ENCODE measurements at places on chromosomes 12 and 14.

DNA sequence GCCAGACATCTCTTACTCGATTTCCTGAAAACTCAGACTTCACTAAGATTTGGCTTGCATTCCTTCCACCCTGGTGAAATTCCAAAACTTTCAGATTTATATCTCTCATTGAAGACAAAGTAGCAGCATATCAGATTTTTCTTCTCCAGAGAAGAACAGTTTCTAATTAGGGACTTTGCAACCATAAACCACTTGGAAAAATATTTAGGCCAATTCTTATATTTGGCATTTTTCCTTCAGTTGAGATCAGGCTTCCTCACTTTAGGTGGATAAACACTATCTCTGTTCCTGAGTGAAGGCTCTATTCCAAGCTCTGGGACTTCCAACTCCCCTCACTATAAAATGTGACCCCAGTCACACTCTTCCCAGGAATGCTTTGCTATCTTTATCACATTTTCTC, 1434.3 kb upstream of the FLRT2 start:
- no peak for DNase-seq

- no peak for DNase-seq
Observed at GRCh38 chr12:127194176-127194575, 1072.8 kb upstream of the TMEM132C start.

- no peak for DNase-seq
Observed at GRCh38 chr12:9794484-9795093, 32.7 kb upstream of the KLRF1 start.

DNA sequence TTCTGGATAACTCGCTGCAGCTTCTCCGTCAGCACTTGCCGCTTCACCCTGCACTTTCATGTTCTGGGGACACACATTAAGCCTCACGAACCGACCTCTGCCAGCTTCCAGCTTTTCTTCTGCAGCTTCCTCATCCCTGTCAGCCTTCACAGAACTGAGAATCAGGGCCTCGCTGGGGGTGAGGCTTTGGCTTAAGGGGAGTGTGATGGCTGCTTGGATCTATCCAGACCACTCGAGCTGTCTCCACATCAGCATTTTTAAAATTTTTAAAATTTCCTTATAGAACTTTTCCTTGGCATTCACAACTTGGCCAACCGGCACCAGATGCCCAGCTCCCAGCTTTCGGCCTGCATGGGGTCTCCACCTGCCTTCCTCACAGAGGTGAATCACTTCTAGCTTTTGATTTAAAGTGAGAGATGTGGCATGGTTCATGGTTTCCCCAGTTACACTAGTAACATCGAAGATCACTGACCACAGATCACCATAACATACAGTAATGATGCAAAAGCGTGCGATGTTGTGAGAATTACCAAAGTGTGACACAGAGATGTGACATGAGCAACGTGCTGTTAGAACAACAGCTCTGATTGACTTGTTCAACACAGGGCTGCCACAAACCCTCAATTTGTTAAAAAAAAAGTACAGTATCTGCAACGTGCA, 139.1 kb upstream of the C14orf180 start:
- no peak for DNase-seq

GRCh38 chr12:12405882-12406281, 49.0 kb downstream of the BORCS5 start:
- DNase-seq: no peak

DNA sequence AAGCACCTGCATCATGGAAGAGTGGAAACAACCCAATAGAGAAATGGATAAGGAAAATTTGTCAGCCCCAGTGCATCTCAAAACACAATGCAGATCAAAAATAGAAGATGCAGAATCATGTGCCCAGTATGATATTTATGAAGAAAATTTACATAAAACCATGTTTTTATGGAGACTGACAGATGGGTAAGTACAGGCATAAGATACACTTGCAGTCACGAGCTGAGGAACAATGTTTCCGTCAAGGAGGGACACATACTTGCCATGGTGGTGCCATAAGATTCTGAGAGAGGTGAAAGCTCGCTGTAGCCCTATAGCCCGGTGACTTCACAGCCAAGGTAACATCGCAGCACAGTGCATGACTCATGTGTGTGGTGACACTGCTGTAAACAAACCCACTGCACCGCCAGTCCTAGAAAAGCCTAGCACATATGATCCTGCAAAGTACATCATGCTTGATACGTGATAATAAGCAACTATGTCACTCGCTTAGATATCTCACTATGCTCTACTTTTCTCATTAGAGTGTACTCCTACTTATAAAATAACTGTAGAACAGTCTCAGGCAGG, 112.6 kb downstream of the RIMBP2 start:
- no peak for DNase-seq

GRCh38 chr12:74490390-74491064, 47.1 kb upstream of the ATXN7L3B start:
- DNase-seq: no peak

DNA sequence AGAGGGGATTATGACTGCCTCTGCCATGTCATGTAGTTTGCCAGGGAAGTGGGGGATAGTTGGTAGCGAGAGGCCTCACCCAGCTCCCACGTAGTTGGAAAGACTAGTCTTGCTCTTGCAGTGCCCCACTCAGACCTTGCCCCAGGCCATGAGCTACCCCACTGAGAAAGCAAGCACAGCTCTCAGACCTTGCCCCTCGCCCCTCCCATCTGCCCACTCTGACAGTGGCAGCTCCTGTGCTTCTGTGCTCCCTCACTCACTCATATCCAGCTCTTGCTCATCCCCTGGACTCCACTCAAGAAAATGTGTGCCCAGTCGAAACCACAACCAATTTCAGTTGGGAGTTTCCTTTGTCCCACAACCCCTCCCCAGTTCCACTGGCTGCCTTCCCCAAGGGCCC, 55.5 kb upstream of the BDKRB2 start:
- DNase-seq: no peak

DNA sequence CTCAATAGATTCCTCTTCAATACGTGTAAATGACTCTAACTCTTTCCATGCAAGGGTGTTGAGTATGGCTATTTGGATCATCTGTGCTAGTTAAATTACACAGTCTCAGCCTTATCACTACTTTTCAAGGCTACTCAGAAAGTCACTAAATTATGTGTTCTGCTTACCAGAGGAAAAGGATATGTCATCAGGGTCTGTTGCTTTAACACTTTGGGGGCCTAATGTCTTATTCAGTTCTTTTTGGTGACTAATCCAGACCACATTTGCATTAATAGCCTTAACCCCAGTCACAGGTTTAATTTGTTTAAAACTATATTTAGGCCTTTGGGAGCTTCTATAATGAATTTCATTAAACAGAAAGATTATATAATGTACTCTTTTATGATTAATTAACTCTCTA, 649.3 kb downstream of the RPS29 start:
- DNase-seq: no peak

GRCh38 chr14:102513899-102514772, 4.6 kb upstream of the ANKRD9 start:
- no peak for DNase-seq

DNA sequence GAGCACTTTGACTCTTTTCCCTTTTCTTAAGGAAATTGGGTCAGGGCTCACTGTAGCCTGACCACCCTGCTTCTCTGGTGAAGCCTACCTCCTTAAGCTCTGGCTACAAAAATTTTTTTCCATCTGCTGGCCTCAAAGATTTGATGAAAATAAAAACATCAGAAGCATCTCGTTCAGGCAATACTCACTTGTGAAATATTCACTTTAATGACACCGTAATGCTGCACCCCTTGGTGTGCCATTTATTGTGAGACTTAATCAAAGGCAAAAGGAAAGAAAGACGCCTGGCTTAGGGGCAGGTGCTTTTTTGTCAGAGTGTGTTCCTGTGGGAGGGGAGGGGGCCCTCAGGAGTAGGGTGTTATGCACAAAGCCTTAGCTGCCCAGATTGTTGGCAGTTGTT, 155.0 kb upstream of the TMPO start:
- no peak for DNase-seq

DNA sequence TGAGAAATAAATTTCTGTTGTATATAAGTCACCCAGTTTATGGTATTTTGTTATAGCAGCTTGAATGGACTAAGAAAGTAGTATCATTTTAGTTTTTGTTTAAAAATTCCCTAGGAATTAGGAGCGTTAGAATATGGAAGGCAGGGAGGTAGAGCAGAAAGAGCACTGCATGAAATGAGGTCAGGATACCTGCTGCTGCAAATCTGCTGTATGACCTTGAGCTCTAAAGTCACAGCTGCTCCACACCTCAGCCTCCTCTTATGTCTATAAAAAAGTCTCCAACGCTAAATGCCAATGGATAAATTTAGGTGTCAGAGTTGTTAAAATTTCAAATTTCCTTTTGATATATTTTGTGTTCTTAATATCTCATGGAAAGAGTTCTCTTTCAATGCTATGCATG, 181.0 kb upstream of the GZMB start:
- DNase-seq: no peak

DNA sequence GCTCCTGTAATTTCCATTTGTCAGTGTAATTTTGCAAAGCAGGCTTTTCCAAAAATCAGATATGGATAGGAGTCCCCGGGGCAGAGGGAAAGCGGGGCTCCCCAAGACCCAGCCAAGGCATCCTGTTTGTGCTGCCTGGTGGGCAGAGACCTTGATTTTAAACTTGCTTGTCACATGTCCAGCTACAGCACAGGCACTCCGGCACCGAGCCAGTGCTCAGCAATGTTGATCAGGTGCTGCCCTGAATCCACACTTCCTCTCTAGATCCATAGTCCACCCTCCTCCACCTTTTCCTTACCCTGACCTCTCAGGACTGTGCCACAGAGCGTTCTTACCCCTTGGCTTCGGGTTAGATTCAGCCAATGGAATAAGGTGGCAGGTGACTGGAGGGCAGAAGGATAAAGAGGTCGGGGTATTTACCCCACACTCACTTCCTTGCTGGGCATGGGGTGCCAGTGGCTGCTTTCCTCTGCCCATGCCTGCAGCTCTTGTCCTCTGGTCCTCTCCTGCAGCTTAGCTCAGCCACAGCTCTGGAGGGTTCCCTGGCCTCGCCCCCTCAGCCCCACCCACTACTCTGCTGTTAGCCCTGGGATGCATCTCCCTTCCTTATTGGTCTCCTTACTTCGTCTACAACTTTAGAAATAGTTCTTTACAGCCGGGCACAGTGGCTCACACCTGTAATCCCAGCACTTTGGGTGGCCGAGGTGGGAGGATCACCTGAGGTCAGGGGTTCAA, 80.1 kb downstream of the IRF2BPL start:
- DNase-seq: no peak

DNA sequence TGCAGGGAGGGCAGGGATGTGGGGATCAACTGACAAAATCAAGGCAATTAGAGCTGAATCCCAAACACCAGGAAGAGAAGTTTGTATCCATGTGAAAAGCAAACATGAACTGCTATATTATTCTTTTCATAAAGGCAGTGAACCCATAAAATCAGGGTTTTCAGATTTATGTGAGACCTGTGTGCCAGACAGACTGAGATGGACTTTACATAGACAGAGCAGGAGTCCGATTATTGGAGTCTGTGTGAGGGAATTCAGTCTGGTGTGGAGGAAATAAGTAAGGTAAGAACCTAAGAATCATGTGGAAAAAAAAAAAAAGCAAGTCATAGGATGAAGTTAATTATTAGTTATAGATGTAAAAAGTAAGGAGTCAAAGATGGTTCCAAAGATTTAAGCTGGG, 45.1 kb upstream of the SYCP3 start:
- no peak for DNase-seq

- DNase-seq: no peak
Observed at GRCh38 chr14:81765651-81766275, 232.1 kb upstream of the SEL1L start.

- no peak for DNase-seq
Observed at GRCh38 chr12:83823386-83824045, 1089.1 kb downstream of the SLC6A15 start.

GRCh38 chr12:47377414-47378221, 297.9 kb upstream of the AMIGO2 start:
- no peak for DNase-seq

DNA sequence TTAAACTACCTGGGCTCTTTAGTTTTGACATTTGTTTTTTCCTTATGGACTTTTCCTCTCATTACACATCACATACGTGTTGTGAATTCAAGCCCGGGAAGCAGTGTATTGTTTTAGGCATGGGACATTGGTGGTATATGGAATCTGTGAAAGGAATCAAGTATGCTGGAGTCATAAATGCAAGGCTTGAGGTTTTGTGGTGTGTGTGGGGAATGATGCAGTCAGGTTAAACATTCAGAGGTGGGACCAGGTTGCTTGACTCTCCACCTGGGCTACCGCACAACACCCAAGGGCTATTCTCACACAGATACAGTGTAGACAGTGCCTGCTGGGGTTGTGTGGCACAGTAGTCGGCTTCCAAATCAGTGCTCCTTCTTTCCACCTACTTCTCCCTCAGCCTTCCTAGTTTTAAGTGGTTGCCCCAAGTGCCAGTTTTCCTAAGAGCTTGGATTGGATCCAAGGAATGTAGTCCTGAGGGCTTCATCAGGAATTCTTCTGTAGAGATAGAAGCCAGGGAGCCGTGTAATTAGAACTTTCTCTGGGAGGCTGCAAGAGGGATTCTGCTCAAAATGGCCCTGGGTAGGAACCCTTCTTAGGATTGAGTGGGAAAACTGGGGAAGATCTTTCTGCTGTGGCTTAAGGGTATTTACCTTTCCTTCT, 243.7 kb downstream of the C12orf75 start:
- DNase-seq: no peak

GRCh38 chr12:49507139-49507538, 31.7 kb upstream of the KCNH3 start:
- no peak for DNase-seq

GRCh38 chr14:73162251-73162650, 25.9 kb downstream of the PSEN1 start:
- DNase-seq: no peak

- no peak for DNase-seq
Observed at GRCh38 chr14:73026243-73026844, 562 bp downstream of the ZFYVE1 start.

GRCh38 chr12:57489157-57489641, 1.3 kb downstream of the MARS1 start:
- no peak for DNase-seq

DNA sequence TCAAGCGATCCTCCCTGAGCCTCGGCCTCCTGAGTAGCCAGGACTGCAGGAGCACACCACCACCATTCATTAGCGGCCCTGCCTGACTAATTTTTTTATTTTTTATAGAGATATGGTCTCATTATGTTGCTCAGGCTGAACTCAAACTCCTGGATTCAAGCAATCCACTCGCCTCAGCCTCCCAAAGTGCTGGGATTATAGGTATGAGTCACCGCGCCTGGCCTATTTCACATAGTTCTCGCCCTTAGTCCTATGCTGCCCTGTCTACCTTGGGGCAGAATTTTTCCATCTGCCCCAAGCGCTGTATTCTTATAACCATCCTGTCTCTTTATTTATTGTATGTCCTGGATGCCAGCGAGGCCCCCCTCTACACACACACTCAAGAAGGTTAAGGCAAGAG, 50.9 kb upstream of the BCL2L14 start:
- no peak for DNase-seq

- DNase-seq: no peak
Observed at GRCh38 chr12:123091230-123092150, 59.4 kb downstream of the PITPNM2 start.
